ENCODE measurements at places on chromosomes 11 and 22. TPM values are rescaled to one million over a fixed set of nuclear protein-coding genes. Genes with fewer than 3 reads are reported as not detected.

The ST13 gene
- total RNA-seq = 229 TPM

The HTR3A gene
- 242 TPM for total RNA-seq

The FLRT1 gene
- not detected for total RNA-seq

The FBXO7 gene
- total RNA-seq = 110 TPM

The GSTT2 gene
- total RNA-seq = not detected

The ZFPL1 gene
- total RNA-seq = 40.7 TPM

The MLC1 gene
- not detected for total RNA-seq

The ADAMTS8 gene
- not detected for total RNA-seq

The EXPH5 gene
- not detected for total RNA-seq

The FAT3 gene
- not detected for total RNA-seq

The CARS1 gene
- 55.8 TPM for total RNA-seq

The UPB1 gene
- 1.3 TPM for total RNA-seq

The SLC25A45 gene
- total RNA-seq = 6.7 TPM

The APOBEC3A gene
- total RNA-seq = not detected

The NXPE2 gene
- not detected for total RNA-seq

The CRYBB3 gene
- not detected for total RNA-seq

The GTSE1 gene
- total RNA-seq = 15.3 TPM

The GNG3 gene
- not detected for total RNA-seq

The OR5A1 gene
- 0.07 TPM for total RNA-seq

The POTEH gene
- total RNA-seq = not detected

The SMPD1 gene
- total RNA-seq = 2.3 TPM

The SCUBE2 gene
- 6.8 TPM for total RNA-seq

The ZP1 gene
- total RNA-seq = not detected

The CSRP3 gene
- total RNA-seq = not detected

The IL18 gene
- not detected for total RNA-seq

The MS4A6A gene
- total RNA-seq = not detected

The MPZL3 gene
- 2.7 TPM for total RNA-seq

The ISX gene
- total RNA-seq = not detected
